ENCODE measurements at places on chromosomes 2 and 18. TPM values are rescaled to one million over a fixed set of nuclear protein-coding genes. Genes with fewer than 3 reads are reported as not detected.

GRCh38 chr18:53790786-53791185, 433.7 kb downstream of the MBD2 start:
- DNase-seq: no peak

ATAD2B gene
- total RNA-seq: 56.9 TPM

FAP gene
- 6.9 TPM for total RNA-seq

DNA sequence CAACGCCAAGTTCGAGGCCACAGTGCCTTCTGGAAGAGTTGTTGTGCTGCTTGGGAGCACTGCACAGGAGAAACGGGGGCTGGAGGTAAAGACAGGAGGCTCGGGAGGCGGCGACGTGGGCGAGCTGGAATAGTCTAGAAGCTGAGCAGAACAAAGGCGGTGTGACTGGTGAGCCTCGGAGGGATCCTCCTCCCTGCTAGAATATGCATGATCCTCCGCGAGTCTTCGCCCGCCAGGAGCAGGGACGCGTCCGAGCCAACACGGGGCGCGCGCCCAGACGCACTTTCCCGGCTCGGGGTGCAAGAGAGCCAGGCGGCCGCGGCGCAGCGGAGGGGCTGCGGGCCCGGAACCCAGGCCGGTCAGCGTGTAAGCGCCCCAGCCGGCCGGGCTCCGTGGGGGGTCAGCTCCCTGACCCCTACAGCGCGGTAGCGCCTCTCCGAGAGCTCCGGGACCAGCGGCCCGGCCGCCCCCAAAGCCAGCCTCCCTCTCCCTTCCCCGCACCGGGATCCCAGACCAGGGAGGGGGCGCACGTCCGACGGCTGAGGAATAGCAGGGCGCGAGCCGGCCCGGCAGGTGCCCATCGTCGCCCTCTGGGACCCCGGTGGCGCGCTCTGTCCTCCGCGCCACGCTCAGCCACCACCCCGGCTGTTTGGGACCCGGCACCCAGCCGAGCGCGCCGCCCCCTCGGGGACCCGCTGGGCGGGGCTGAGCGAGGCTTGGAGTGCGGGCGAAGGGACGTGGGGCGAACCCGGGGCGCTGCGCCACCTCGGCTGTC, 62.5 kb downstream of the GNAL start:
- no peak for DNase-seq

NMS gene
- not detected for total RNA-seq

All from tibial nerve (tissue), 4 donors.